ENCODE measurements at places on chromosomes 4 and X.

DNA sequence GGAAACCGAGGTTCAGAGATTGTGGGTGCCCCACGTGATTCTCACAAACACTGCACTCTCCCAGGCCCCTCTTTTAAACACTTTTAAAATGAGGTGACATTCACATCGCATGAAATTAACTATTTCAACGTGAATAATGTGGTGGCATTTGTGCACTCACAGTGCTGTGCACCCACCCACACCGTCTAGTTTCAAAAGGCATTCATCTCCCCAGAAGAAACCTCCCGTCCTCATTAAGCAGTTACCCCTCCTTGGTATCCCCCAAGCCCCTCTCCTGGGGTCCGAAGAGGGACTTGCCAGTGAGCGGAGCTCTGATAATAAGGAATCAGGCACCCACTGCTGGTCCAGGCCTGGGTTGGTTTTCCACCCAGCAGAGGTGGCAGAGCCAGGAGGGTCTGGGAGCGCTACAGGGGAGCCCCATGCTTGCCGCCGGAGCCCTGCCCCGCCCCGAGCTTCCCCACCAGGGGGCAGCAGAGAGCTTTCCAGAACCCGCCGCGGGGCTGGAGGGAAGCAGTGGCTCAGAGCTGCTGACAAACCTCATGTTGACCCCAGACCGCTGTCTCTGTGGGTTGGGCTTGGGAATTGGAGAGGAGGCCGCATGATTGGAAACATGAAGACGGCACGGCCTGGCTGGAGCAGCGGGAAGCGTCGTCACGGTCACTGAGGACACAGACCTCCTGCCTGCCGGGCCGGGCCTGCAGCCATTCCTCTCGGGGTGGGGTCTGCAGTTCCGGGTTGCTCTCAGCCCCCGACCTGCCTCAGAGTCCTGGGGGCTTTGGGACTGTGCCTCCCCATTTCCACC lies 27.5 kb upstream of the HTRA3 start:
- DNase-seq, result peak; percentile 60

DNA sequence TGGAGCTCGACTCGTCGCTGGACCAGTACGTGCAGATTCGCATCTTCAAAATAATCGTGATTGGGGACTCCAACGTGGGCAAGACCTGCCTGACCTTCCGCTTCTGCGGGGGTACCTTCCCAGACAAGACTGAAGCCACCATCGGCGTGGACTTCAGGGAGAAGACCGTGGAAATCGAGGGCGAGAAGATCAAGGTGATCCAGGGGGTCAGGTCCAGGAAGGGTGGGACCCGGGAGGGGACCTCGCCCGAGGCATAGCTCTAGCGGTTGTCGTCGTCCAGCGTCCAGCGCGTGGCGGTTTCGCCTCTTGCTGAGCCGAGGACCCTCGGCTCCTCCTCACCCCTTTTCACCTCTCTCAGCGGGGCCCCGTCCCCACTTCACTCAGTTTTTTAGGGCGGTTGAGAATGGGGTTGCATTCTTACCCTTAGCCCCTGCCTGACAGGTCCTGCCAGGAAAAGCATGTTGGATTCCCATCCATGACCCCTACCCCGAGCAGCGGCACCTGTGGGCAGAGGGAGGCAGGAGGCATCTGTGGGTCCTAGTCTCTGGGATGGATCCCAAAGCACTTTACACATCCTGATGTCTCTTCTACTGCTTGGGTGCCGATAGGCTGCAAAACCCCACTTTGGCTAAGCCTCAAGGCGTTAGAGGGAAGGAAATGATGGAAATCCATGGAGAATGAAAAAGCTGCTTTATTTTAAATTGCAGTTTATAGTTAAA lies 524 bp downstream of the RAB33A start:
- no peak for DNase-seq

- DNase-seq, result no peak
Measured at GRCh38 chrX:99010957-99011356, 1399.1 kb downstream of the PCDH19 start.

DNA sequence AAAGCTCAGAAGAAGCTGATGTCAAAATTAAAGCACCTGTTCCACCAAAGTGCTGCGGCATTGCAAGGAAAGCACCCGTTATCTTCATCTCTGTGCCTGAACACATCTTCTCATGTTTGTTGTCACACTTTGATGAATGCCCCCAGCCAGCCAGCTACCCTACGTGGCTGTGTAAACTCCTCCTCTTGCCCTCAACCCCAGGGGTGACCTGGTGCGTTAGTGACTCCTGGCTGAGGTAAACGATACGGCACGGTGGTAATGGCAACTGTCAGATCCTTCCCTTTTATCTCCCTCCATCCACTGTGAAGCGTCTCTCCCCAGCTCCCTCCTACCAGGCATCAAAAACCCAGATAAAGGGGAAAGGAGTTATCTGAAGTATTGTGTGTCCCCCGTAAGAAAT lies 90.6 kb upstream of the WWC2 start:
- no peak for DNase-seq

DNA sequence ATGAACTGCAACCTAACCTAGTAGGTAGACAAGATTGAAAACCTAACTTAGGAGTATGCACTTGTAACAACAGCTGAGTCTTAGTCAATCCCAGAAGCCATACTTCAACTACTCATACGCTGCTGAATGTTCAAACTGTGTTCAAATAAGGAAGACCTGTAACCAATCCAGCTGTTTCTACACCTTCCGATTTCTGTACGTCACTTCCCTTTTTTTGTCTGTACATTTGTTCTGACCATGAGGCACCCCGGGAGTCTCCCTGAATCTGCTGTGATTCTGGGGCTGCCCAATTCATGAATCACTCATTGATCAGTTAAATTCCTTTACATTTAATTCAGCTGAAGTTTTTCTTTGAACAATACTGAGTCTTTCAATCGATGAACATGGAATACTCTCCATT lies 89.5 kb downstream of the BMP3 start:
- DNase-seq, result no peak

- no peak for DNase-seq
Measured at GRCh38 chr4:9845791-9846493, 64.5 kb downstream of the DRD5 start.

DNA sequence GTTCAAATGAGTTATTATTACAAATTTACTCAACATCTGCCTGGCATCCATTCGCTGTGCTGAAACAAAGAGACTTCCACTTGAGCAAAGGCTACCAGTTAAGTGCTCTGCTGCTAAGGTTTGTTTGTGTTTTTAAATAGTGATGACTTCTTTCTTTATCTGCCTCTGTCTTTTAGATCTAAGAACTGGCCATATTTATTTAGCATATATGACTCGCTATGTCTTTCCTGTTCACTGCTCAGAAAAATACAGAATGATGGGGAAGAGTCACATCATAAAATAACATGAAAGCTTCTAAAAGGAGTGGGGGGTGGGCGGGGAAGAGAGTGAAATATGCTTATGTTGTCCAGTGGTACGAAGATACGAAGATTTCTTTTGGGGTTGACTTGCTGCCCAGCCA lies 322.2 kb downstream of the GPAT3 start:
- no peak for DNase-seq

DNA sequence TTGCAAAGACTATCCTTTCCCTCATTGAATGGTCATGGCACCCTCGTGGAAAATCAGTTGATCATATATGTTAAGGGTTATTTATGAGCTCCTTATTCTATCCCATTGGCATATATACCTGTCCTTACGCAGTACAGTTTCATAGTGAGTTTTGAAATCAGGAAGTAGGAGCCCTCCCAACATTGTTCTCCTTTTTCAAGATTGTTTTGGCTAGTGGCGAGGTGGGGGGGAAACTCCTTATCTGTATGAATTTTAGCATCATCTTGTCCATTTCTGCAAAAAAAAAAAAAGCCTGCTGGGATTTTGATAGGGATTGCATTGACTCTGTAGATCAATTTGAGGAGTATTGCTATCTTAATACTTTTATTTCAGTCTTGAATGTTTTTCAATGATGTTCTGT lies 2.5 kb upstream of the USP9X start:
- DNase-seq, result no peak

GRCh38 chr4:133190098-133190497 lies 41.0 kb downstream of the PCDH10 start:
- no peak for DNase-seq

GRCh38 chr4:125112536-125112935 lies 202.2 kb upstream of the FAT4 start:
- DNase-seq, result no peak

DNA sequence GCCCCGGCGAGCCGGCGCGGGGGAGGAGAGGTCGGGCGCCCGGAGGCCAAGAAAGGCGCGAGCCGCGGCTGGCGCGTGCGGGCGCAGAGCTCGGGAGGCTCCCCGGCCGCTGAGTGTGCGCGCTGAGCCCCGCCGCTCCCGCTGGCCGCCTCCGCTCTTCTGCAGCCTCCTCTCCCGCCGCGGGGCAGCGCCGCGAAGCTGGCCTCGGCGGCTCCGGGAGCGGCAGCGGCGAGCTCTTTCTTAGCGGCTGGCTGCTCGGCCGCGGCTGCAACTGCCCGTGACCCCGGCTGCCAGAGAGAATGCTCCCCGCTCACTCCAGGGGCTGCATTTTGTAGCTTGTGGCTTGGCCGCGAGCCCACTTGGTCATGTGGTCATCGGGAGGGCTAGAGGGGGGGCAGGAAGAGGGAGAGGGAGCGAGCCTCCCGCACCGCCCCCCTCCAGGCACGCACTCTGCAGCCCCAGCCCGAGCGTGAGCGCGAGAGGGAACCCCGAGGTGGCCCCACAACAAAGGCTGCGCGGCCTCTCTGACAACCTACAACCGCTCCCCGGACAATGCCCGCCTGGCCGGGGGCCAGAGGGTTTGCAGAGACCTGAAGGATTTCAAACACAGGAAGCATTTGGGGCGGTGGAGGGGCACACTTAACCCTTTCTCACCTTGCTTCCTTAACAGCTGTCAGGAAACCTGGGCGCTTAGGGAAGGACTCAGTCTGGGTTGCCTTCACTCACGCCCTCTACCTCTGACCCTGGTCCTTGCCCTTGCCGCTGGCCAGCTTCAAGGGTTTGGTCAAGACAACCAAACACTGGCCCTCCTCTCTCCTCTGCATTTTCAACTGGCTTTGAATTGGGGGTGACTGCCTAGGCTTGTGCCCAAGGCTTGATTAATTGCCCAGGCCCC lies at the start of gene APLN:
Gene APLN, minus strand, starts transcription at position 305 of the 895 bp plus-strand sequence. CDS start 326 bp downstream, outside the sequence.
- DNase-seq, result no peak

- no peak for DNase-seq
Measured at GRCh38 chrX:40406330-40406859, 174.4 kb upstream of the ATP6AP2 start.

- no peak for DNase-seq
Measured at GRCh38 chr4:145722561-145722960, 42.6 kb downstream of the C4orf51 start.

DNA sequence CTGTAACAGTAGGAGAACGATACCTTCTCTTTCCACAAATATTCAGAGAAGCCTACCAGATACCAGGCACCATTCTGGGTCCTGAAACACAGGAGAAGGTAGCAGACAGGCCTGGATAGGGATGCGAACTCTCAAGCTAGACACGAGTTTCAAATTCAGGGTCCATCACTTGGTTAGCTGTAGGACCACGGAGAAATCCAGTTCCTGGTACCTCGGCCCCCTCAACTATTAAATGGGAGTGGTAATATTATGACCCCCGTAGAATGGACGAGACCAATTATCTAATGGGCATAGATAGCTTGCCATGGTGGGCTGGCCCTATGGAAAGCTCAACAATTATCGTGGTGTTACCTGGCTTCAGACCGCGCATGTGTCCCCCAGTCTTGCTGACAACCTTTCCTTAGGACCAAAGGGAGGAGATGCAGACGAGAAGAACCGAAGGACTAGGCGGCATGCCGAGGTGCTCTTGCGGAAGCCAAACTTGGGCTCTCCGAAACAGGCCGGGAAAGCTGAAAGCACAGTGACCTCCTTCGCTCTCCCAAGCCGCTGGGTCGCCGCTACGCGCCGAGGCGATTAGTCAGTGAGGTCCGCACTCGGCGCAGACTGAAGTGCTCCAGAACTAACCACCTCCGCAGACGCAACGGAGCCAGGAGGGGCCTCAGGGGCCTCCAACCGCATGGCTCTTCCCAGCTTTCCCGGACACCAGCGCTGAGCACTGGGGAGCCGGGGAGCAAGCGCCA lies 19.6 kb downstream of the NKX3-2 start:
- no peak for DNase-seq

- no peak for DNase-seq
Measured at GRCh38 chr4:69531251-69531650, 35.5 kb upstream of the UGT2B4 start.

DNA sequence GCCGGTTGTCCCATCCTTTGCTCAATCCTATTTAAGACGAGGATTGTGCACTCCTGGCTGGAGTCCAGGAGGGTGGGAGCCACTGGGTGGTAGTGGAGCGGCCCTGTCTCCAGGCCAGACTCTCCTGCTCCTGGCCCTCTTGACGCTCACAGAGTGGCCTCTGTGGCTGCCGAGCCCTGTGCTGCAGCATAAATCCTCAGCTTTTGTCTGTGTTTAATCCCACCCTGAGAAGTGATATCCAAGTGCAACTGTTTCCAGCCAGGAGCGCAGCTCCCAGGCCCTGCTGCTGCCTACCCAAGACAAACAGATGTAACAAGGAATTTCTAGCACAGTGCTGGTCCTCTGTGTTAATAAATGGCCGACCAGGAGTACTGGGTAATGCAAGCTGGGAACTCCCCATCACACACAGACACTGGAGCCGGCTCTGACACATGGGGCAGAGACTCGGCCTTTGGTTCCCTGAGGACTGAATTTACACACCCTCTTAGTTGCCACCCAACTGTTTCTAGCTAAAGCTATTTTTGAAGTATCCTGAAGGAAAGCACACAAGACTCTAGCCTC lies 85.3 kb downstream of the GATB start:
- DNase-seq, result peak; percentile 40

DNA sequence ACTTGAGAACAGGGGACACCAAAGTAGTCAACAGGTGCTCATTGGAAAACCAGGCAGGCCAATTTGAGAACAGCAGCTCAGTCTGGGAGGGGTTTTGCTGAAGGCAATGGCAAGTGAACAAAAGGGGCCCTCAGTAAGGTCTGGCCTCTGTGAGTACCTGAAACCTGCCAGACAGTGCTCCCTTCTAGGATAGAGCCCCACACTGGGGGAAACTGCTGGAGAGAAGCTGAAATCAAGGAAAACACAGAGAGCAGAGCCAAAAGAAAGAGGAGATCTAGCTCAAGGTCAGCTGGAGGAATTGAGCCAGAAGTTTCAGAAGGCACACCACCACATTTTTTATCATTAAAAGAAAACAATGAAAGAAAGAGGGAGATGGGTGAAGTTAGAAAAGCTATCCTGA lies 28.2 kb downstream of the PNMA6E start:
- DNase-seq, result no peak

All from hematopoietic multipotent progenitor cell treated with erythropoietin and hydrocortisone succinate and interleukin-3 and kit ligand, for 15 days (in vitro differentiated cells).